ENCODE measurements at places on chromosomes 2 and 18.

DNA sequence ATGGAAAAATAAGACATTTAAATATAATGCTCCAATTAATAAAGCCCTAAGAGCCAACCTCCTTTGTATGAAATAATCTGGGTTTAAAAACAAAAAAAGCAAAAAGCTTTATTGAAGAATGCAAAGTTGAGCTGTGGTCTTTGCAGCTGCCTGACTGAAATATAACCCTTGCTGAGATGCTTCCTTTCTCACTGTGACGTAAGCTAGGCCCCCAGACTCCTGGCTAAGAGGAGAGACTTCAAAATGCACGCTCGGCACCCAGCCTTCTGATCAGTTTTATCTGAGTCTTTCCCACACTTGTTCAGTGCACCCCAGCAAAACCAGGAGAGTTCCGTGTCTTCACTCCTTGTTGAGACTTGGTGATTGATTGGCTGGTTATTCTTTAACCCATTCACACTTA lies 115.3 kb downstream of the BCL11A start:
- DNase-seq, result no peak

DNA sequence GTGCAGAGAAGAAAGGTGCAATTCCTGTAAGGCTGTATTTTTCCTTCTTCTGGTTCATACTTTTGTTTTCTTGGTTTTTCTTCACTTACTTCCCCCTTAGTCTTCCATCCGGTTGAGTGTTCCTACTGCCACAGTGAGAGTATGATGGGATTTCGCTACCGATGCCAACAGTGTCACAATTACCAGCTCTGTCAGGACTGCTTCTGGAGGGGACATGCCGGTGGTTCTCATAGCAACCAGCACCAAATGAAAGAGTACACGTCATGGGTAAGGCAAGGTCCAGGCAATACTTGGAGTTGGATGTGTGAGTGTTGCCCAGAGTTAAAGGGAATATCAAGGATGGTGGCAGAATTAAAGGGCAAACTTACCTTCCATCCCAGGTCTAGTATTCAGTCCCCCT lies 108.0 kb downstream of the DTNA start:
- no peak for DNase-seq

DNA sequence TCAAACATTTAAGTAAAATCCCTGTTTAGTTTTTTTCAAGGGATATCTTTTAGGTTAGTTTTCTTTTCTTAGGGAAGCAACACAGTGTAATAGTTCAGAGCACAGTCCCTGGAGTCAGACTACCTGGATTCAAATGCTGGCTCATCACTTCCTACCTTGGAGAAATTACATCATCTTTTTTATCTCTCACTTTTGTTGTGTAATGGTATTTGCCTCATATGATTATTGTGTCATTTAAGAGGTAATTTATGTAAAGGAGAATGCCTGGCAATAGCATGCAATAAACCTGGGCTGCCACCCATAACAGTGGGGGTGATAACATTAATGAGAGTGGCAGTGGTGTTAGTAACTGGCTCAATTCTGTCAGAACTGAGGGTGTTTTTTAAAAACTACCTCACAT lies 26.3 kb downstream of the ERLEC1 start:
- no peak for DNase-seq

DNA sequence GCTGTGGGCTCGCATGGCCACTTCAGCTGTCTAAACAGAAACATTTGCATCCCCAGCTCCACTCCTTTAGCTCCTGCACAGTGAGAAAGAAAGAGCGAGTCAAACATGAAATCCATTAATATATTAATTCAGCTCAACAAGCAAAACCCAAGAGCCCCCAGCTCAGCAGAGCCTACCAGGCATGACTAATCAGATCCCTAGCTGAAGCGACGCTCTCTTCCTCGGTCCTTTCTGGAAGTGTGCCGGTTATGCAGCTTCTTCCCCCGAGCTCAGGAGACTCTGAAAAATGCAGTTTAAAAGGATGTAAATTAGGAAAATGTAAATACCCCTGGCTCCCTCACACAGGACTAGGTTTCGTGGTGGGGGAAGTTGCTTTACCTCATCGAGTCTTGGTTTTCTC lies 221.5 kb downstream of the ANKRD30B start:
- no peak for DNase-seq

DNA sequence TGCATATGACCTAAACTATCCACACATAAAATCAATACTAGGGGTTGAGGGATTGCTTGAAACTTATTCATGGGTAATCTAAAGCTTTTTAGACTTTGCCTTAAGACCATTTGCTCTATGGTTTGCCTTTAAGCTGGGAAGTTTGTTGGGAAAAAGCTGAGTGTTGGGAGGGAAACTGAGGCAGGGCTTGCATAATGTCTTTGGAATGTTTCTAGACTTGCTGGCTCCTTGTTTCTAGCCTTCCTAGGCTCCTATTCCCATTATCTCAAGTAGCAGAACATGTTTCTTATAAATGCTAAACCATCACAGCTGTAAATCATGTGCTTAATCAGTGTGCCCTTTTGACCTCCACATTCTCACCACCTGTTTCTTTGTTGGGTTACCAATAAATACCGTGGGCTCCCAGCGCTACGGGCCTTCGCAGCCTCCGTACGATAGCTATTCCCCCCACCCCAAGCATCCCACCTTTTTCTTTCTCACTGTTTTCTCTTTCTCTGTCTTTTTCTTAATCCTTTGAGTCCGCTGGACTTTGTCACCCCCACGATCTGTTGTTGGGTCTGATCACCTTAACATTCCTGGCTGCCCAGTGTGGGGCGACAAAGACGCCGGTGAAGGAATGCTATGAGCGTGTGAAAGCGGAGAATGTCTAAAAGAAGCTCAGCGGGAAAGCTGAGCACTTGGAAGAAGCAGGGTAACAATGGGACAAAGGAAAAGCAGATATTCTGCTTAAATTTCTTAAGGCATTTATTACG lies 49.4 kb upstream of the CWC22 start:
- no peak for DNase-seq

- peak; percentile 38 for DNase-seq
These were observed at the start of gene CCDC68 for GRCh38 chr18:54958704-54959625. TSS of gene CCDC68 (minus strand) at chr18:54959461. CDS start at chr18:54942791, 16,670 bp downstream.

GRCh38 chr2:27179344-27180000 lies 30.7 kb downstream of the TCF23 start:
- no peak for DNase-seq

GRCh38 chr2:207662203-207662602 lies 37.0 kb upstream of the METTL21A start:
- no peak for DNase-seq

DNA sequence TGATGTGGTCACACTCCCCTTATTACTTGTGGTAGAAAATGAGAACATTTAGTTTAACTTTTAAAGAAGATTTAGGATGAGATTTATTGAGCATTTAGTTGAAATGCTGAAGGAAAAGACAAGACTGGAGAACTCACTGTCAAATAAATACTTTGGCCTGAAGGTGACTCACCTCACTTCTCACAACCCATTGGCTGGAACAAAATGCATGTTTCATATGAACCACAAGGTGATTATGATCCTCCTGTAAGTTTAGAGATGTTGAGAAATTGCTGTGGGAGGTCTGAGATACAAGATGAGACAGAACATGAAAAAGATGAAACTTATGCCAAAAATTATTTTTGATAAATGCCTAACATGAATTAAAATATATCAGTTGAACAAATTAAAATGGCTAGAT lies 1004.5 kb downstream of the SOCS6 start:
- DNase-seq, result no peak

DNA sequence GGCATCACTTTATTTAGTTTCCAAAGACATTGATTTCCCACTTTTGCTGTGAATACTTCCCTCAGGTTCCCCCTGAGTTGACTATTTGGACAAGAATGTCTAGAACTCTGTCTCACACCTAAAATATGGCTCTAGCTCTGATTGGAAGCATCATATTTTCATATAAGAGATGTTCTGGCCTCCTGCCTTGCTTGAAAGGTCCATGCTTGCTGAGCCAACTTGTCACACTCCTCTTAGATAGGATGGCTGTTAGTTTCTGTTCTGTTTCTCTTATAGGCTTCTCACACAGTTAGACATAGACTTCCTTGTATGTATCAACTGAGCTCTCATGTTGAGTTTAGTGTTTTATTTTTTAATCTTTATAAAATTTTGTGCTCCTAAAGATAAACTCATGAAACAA lies 87.1 kb downstream of the CNTNAP5 start:
- DNase-seq, result no peak

DNA sequence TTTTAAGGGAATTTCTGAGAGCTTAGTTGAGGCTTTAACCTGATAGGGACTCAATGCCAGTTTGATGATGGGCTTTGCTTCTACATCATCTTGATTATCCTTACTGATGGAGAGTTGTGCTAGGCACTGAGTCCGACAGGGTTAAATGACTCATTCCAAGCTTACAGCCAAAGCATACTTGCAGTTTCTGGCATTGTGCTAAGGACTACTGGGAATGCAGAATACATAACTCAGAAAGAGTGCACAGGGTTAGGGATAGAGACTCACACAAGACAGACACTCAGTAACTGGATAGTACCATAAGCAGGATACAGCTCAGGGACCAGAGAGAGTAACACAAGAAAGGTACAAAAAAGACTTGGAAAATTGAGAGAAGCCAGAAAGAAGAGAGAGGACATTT lies 94.1 kb upstream of the SLC14A2 start:
- DNase-seq, result no peak

- DNase-seq, result no peak
These were observed 82.1 kb downstream of the ZFP36L2 start for GRCh38 chr2:43144263-43144662.

DNA sequence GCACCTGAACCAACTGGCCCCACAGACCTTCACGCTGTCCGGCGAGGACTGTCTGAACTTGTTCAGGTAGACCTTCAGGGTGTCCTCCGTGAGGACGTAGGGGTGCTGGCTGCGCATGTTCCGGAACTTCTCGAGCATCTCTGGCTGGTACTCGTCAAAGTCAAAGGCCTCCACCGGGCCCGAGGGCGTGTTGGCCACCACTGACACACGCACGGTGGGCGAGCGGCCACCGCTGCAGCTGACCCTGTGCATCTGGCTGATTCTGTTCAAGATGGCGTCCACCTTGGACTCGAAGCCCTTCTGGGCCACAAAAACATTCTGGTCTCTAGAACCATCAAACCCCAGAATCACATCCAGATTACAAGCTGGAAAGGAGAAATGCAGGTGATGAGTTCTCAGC lies 48.3 kb downstream of the COL6A3 start:
- DNase-seq, result no peak

- no peak for DNase-seq
These were observed 30.3 kb upstream of the TLK1 start for GRCh38 chr2:171191021-171191420.

DNA sequence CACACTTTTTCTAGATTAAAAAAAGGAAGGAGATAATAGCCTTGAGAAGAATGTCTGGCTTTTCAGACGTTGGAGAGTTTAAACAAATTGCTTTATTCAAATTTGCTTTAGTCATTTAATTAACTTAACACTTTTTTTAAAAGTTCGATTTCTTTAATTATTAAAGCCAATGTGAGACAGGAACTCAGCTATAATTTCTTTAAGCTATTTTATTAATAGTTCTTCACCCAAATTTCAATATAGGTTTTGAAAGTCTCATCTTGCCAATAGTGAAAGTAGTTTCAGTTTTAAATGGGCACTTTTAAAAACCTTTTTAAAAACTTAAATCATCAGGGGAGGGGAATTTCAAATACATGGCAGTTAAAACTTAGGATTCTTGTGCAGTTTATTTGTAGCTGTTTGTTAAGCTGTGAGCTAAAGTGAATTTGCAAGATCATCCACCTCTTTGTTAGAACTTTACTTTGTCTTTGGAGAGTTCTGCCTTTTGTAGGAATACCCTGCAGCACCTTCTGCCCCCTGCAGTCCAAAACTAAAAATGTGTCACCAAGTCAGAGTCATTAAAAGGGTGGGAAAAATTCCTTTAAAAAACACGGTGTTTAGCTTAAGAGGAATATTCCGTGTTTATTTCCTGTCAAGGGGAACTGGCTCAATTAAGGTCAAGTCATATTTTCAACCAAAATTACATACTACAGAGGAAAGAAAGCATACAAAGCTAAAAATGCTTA lies 4.6 kb downstream of the TGIF1 start:
- no peak for DNase-seq

GRCh38 chr2:218852911-218853667 lies 6.5 kb upstream of the WNT6 start:
- peak; percentile 77 for DNase-seq

DNA sequence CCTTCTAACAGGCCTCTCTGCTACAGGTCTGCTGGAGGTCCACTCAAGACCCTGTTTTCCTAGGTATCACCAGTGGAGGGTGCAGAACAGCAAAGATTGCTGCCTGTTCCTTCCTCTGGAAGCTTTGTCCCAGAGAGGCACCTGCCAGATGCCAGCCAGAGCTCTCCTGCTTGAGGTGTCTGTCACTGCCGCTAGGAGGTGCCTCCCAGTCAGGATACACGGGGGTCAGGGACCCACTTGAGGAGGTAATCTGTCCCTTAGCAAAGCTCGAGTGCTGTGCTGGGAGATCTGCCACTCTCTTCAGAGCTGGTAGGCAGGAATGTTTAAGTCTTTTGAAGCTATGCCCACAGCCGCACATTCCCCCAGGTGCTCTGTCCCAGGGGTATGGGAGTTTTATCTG lies 140.6 kb downstream of the BAZ2B start:
- no peak for DNase-seq

DNA sequence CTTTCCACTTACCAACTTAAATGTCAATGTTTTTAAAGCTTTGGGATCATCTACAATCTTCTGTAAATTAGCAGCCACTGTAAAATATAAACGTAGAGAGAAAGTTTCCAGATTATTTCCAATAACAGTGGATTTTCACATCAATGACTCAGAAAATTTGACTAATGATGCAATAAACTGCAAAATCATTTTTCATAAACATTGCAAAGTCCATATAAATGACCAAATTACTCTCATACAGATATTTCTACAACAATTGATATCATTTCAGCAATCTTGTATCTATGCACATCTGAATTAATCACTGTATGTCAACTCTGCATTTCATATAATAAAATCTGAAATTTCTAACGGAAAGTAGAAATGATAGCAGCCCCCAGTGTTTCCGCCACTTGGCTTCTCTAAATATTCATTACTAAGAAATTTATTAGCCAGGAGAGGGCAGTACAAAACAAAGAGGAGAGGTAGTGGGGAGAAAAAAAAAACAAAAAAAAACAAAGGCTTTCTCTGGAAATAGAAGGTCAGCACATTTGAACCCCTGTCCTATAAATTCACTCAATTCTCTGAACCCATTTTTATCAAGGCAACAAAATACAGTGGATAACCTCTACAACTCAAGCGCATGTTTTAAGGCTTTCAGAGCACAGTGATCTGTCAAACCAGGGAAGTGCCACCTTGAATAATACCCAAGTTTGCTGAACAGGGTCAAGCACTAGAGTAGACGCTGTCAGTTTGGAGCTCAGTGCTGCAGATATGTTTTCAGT lies 282.6 kb downstream of the STK39 start:
- DNase-seq, result no peak

DNA sequence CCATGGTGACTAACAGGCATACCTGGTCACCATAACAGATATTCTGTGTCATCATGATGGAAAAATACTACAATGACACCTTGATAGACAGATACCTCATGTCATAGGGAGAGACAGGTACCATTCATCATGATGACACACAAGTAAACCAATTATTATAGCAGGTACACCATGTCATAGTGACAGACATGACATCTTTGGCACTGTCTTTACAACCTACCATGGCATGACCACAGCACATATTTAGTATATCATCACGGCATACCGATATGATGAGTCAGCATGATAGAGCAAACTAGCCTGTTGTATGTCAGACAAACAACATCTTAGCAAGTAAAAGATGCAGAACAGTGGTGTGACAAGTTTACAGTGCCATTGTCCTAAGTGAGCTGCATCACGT lies 101.3 kb upstream of the KLHL29 start:
- DNase-seq, result no peak

Data from glutamatergic neuron (in vitro differentiated cells).